ENCODE measurements at places on chromosomes 11 and 22.

DNA sequence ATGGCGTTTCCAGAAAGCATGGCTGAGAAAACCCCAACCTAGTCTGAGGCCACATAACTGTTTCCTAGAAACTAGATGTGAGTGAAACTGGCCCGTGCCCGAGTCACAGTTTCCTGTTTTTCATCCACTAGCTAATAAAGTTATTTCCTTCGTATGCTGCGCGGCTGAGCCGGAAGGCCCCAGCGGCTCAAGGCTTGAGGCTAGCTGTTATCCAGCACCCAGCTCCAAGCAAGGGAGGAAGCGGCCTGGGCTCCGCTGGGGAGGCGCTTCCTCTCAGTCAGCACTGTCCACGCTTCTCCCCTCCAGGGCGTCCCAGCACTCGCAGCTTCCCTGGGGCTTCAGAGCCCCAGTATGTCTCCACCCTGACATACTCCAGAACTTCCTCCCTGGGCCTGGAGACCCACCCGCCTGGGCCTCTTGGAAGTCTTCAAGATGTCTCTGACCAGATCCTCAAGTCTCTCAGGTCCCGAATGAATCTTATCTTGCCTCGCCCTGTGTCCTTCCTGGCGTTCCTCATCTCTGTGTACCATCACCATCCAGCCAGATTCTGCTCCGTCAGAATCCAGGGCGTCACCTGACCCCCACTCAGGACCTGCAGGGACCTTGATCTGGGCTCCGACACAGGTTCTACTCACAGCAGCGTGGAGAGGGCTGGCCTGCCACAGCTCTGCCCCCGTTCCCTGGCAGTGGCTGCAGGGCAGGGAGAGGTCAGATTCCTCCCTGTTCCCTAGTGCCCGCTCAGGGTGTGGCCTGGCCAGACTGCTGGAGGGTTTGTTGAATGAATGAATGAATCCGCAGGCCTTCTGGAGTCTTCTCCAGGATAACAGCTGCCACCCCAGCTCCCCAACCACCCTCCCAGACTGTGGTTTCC is 81.9 kb downstream of the LRRC32 start:
- no peak for DNase-seq

DNA sequence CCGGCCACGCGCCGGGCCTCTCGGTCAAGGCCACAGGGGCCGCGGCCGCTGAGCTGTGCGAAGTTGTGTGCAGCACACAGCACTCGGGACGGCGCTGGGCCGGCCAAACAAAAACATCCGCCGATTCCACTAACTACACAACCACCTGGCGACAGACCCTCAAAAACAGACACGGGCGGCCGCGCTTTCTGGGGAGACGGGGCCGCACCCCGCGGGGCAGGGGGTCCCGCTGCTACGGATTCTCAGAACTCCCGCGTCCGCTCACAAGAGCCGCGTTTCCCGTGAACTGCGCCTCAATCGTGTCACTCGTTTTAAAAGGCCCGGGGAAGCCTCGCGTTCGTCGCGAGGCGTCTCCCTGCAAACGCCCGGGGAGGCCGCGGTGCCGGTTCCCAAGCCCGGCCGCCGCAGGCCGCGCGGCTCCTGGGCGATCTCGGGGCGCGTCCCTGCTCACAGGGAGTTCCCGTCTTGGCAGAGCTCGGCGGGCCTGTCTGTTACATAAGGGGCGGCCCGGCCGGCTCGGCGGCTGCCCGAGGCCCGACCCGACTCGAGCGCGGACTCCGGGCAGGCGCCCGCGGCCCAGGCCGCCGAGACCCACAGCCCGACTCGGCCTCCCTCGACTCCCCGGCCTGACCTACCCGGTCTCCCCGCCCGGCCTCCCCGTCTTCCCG is 936 bp downstream of the BRD1 start:
- no peak for DNase-seq

DNA sequence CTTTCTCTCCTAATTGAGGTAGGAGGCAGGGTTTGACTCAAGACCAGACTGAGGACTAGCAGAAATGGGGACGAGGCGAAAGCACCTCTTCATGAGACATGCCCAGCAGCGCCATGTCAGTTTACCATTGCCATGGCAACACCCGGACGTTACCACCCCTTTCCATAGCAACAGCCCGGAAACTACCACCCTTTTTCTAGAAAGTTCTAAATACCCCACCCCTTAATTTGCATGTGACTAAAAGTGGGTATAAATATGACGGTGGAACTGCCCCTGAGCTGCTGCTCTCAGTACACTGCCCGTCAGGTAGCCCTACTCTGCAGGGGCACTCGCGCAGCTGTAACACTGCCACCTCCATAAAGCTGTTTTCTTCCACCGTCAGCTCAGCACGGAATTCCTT is 5.9 kb upstream of the RAC2 start:
- no peak for DNase-seq

- DNase-seq: no peak
Observed at GRCh38 chr11:11884774-11885481, 43.2 kb downstream of the USP47 start.

GRCh38 chr11:129840236-129840635 is 24.6 kb downstream of the TMEM45B start:
- DNase-seq: no peak

GRCh38 chr22:16975155-16975885 is 32.7 kb downstream of the GAB4 start:
- no peak for DNase-seq

GRCh38 chr11:57647960-57648800 is 1.5 kb downstream of the YPEL4 start:
- no peak for DNase-seq

- no peak for DNase-seq
Observed at GRCh38 chr22:23856721-23857605, 712 bp upstream of the SLC2A11 start.

- DNase-seq: no peak
Observed at GRCh38 chr11:12826441-12826840, 152.2 kb downstream of the TEAD1 start.

- no peak for DNase-seq
Observed at GRCh38 chr11:82980292-82980691, 78.8 kb downstream of the DDIAS start.

- peak; percentile 11 for DNase-seq
Observed at GRCh38 chr11:107591378-107592230, 657 bp downstream of the ELMOD1 start.

DNA sequence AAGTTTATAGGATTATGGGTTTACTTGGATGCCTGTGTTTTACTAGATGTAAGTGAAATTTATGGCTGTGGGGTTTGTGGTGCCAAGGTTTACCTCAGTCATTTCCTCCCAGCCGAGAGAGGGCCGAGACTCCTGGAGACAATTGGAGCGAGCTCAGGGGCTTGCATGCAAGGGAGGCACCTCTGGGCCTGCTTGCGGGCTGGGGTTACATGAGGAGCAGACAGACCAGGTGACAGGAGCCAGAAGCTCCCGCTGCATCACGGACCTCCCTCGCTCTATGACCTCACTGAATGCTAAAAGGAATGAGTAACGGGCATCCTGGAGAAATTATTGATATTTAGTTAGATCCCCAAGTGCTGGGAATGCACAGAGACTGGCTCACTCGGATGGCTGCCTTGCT is 275.2 kb upstream of the KIRREL3 start:
- DNase-seq: no peak

GRCh38 chr11:83409476-83409875 is 123.3 kb upstream of the CCDC90B start:
- no peak for DNase-seq

DNA sequence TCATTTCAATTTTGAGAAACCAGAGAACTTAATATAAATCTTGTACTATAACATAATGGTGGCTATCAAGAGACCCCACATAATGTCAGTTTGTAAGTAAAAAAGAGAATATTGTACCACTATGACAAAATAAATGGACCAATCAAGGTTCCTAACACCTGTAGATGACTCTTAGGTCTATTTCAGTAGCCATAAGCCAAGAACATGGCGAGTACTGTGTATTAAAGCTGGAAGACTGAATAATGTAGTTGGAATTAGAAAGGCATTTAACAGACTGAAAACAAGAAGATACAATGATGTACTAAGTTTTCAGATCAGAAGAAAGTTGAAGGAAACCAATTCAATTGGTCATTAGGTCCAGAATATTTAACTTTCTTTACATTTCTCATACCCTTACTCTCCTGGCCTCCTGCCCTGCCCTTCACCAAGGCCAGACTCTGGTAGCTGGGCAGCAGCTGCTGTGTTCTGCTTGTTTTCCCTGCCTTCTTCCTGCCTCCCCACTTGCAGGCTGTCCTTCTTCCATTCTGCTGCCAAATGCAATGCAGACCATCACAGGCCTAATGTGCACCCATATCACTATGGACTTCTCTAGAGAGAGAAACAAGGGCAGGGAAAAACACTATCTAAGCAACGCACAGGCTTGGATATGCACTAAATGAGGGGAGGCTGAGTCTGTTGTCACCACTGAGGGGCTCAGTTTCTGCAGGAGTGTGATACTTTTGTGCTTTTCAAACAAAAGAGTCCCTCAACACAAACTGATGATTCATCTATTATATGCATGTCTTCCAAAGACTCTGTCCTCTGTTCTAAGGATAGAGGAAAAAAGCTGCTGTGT is 60.1 kb downstream of the RAB30 start:
- no peak for DNase-seq

DNA sequence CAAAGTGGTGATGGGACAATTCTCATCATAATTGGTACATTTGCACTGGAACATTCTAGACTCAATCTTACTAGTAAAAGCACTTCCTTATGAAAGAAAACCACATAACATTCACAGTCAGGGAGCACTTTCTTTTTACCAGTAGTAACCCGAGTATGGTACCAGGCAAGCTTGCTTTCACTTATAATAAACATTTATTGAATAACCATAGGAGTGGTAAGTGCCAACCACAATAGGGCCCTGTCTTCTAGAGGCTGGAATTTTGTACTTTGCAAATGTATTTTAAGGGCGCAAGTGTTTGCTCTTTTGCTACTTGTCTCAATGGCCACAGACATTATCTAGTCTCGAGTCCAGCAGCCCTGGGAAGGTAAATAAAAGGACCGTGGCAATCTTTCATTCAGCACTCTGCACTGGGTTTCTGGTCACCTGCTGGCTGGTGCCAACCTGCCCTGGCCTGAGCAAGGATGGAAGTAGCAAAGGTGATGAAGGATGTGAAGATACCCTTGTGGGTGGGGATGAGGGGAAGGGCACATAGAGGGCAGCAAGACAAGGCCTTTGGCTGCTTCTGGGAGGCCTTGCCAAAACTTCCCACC is 24.2 kb downstream of the C22orf31 start:
- DNase-seq: no peak

DNA sequence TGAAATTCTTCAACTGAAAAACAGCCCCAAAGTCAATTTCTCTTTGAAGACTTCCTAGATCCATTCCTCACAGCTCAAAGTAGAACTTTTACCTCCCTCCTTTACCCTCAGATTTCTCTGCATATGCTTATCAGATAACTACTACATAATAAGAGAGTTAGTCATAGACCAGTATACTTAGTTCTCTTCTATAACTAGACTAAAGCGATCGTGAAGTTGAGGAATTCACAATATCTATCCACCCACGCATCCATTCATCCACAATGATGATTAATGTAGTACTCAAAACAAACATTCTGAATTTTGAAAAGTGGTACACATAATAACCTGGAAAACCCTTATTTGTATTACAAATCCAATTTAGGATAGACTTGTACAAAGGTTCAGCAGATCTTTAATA is 800.9 kb upstream of the TENM4 start:
- DNase-seq: no peak

GRCh38 chr11:64868904-64869570 is 9.4 kb downstream of the EHD1 start:
- peak; percentile 42 for DNase-seq

GRCh38 chr11:134876226-134876625 is 464.2 kb upstream of the B3GAT1 start:
- DNase-seq: no peak

GRCh38 chr22:26789951-26790350 is 132.6 kb downstream of the MIAT start:
- no peak for DNase-seq

DNA sequence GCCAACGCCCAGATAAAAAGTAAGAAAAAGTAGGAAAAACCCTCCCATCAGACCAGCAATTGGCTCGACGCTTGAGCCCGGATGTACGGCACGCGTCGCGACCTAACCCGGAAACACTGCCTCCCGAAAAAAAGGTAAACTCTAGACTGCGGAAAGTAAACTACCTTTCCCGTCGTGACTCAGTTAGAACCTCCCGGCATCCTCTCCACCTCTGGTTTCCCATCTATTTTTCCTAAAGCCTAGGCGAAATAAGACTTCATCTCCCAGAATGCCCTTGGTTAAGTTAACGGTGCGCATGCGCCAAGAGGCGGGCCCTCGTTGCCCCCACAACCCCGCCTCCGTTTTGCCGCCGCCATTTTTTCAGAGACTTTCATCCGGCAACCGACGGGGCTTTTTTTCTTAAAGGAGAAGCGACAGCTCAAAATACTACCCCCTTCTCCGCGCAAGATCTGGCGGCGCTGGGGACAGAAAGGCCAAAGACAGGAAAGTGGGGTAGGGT is 678 bp upstream of the ZFP91 start:
- DNase-seq: peak; percentile 99

DNA sequence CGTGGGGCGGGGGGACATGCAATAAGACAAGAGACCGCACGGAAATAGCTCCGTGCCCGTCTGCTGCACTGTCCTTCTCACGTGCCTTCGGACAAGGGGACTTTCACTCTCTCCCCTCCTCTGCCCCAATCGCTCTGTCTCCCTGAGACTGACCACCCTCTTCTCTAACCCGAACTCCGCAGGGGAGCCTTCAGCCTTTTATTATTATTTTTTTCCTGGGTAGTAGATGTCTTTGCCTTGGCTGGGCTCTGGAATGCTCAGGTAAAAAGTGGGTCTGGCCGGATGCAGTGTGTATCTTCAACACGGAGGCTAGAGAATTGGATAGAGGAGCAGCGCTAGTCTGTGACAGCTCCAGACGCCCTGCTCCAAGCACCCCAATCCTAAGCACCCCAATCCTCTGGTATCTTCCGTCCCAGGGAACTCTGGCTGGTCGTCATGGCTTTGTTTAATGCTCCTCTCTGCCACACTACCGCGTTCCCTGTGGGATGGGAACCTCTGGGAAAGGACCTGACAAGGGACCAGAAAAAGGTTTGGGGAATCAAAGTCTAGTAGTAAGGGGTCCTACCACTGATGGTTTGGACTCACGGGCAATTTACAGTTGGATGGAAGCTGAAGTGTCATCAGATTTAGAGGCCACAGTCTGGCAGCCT is 25.1 kb upstream of the ROBO3 start:
- DNase-seq: no peak
